Activated naive CD8-positive, alpha-beta T cell treated with anti-CD3 and anti-CD28 coated beads for 36 hours (primary cell): ENCODE measurements at places on chromosomes 6 and 20. TPM values are rescaled to one million over a fixed set of nuclear protein-coding genes. Genes with fewer than 3 reads are reported as not detected.

DNA sequence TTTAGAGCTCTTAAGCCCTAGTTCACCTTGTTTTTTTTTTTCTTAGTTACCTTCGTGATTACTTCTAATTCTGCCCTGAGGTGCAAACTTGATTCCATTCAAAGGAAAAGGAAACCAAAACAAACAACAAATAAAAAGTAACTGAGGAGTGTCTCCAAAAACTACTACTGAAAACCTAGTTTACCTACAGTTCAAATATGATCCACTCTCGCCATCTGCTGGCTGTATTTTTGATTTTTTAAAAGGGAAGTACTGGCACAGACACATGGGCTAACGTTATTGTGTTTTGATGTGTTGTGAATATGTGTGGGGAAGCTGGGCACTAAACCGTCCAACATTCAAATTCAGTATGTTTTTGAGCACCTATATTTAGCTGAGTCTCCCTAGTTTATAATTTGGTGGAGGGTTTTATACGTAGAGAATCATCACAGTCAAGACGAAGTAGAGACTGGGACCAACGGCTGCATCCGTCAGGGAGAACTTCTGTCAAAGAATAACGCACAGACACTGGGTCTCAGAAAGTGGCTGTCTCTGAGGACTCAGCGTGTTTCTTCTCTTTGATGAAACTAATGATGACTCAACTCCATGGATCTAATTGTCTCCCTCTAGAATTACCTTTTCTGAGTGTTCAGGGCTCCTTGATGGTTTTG is 373.5 kb upstream of the BTBD3 start:
- no peak for DNase-seq

- DNase-seq: no peak
These were observed 15.8 kb downstream of the FOXF2 start for GRCh38 chr6:1405221-1405620.

DNA sequence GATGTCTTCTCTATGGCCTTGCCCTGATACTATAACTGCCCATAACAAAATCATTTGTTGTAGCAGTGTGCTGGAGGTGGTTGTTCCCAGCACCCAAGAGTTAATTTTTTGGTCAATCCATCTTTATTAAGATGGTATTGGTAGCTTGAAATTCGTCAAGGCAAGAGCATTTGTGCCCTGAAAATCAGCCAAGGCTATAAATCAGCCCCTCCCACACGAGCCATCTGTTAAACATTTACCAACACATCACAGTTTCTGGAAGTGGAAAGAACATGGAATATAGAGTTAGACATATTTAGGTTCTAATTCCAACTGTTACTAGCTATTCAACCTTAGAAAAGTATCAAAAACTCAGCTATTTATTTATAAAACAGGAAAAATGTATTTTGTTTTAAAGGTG is 888.4 kb upstream of the GJE1 start:
- no peak for DNase-seq

DNA sequence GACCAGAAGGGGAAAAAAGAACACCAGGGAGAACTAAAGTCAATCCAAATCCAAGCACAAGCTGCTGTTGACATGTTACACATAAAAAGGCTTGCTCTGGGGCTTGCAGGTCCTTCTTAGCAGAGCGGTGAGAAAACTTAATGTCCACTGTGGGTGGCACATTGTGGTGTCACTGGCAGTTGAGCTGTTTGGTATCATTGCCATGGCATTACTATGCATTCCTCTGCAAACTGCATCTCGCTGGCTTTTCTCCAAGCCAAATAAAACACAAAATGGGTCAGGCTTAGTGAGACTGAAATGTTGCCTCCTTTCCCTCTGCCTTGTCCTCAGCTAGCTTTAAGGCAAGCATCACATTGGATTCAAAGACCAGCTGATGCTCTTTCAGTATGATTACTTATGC is 40.9 kb downstream of the LY86 start:
- DNase-seq: no peak

DNA sequence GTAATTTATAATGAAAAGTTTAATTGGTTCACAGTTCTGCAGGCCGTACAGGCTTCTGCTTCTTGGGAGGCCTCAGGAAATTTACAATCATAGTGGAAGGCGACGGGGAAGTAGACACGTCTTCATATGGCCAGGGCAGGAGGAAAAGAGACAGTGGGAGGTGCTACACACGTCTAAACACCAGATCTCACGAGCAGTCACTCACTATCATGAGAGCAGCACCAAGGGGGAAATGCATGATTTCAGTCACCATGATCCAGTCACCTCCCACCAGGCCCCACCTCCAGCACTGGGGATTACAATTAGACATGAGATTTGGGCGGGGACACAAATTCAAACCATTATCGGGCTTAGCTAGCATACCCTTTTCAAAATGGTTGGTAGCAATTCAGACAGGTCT is 41.2 kb downstream of the EIF2S2 start:
- DNase-seq: no peak

- DNase-seq: no peak
These were observed 1.5 kb upstream of the ADNP start for GRCh38 chr20:50932691-50933280.

DNA sequence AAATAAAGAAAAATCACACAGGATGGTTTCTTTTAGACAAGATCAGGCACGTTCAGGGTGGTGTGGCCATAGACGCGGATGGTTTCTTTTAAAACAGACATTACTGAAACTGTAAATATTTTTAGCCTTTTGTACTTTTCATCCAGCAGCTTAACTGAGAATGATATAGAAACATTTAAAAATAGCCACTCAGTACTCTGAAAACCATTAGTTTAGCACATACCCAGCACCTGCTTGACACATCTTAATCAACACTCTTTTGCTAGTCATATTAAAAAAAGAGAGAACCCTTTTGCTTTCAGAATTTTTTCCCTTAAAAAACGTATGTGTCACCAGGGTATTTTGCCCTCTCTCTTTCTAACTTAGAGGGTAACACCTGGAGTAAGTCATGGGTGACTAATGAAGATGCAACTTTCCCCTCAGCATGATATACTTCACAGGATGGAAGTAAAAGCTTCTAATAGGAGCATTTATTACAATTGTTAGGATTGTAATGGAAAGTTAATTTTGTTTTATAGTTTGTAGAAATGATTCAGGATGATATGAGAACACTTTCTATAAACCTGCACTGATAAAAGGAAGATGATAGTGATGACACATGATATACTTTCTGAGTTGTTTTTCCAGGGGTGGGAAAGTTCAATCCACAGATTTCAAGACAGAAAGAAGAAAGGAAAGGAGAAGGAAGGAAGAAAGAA is 45.2 kb downstream of the BACH2 start:
- DNase-seq: no peak

SPDEF gene
- total RNA-seq: not detected

DNA sequence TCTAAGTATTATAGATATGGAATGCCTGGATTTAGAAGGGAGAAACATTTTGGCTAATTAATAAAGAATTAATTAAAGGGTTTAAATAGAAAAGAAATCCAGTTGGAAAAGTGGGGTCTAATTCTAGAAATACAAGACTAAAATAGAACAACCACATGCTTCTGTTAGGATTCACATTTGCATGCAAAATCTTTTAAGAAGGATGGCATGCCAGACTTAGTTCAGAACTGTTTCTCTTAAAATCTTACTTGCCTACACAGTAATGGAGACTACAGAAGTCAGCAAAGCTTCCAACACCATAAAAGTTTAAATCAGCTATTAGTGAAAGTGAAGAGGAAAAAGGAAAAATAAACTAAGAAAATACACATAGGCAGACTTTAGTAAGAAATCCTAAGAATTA is 32.7 kb upstream of the KATNA1 start:
- no peak for DNase-seq

DNA sequence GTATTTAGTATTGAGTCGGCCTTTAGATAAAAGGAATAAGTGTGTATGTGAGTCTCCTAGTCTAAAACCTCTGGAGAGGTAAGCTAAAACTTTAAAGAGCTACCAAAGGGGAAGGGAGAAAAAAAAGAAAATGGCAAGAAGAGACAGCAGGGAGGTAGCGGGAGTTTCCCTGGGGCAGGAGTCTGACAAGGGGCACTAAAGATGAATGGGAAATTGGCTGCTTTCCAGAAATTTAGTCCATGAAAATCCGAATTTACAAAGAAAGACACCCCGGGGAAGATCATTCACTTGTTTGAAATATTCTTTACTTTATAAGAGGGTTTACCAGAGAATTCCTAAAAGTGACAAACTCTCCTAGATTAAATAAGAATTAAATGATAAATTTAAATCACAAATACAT is 19.3 kb downstream of the RMND1 start:
- DNase-seq: no peak

- DNase-seq: no peak
These were observed 559 bp upstream of the EYA4 start for GRCh38 chr6:133240511-133241085.

GRCh38 chr6:143400258-143401067 is 50.0 kb downstream of the ADAT2 start:
- no peak for DNase-seq

DNA sequence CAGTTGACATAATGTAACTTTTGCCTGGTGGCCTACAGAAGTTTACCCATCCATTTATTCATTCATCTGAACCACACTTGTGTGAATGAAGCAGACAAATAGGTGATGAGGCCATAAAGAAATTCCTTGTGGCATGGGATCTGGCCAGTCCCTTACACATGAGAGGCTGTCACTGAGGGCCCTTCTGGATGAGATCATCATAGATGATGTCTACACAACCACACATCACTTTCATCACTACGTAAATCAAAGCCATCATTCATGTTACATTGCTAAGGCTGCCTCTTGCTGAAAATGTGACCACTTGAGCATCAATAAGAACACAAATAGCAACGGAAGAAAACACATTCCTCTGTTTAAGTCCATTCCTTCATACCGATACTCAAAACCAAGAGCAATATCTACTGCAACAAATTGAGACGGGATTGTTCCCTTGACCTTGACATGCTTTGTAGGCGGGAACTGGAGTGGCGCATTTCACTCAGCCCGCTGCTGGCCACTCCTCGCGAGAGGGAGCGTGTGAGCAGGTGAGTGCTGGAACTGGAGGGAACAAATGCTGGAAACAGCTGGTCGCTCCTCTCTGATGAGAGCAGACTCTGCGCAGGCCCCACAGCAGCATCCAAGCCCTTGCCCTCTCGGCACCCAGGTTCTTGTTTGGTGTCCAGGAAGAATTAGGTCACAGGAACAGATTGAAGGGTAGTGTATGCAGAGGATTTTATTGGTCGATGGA is 49.3 kb downstream of the FAM50B start:
- DNase-seq: no peak

GRCh38 chr6:82257088-82257774 is 9.7 kb upstream of the IBTK start:
- no peak for DNase-seq

RAET1E gene
- total RNA-seq: not detected

- no peak for DNase-seq
These were observed 17.3 kb downstream of the BNIP5 start for GRCh38 chr6:36319436-36319762.

MLN gene
- total RNA-seq: not detected

DNA sequence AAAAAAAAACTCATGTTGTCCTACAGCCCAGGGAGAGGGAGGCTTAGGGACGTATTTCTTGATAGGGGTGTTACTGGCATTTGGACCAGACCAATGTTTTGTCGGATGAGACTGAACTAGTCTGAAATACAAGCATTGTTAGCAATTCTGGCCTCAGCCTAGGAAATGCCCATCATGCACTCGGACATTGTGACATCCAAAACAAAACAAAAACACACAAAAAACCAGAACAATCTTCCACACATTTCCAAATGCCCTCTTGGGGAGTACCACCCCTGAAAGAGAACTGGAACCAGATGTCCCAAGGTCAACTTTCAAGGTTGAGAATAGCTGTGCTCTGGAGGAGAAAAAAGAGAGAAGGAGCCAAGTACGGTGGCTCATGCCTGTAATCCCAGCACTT is 299.1 kb upstream of the JARID2 start:
- no peak for DNase-seq

MEA1 gene
- 98.6 TPM for total RNA-seq

NFATC2 gene
- 31.7 TPM for total RNA-seq
